ENCODE measurements at places on chromosomes 3 and 15.

DNA sequence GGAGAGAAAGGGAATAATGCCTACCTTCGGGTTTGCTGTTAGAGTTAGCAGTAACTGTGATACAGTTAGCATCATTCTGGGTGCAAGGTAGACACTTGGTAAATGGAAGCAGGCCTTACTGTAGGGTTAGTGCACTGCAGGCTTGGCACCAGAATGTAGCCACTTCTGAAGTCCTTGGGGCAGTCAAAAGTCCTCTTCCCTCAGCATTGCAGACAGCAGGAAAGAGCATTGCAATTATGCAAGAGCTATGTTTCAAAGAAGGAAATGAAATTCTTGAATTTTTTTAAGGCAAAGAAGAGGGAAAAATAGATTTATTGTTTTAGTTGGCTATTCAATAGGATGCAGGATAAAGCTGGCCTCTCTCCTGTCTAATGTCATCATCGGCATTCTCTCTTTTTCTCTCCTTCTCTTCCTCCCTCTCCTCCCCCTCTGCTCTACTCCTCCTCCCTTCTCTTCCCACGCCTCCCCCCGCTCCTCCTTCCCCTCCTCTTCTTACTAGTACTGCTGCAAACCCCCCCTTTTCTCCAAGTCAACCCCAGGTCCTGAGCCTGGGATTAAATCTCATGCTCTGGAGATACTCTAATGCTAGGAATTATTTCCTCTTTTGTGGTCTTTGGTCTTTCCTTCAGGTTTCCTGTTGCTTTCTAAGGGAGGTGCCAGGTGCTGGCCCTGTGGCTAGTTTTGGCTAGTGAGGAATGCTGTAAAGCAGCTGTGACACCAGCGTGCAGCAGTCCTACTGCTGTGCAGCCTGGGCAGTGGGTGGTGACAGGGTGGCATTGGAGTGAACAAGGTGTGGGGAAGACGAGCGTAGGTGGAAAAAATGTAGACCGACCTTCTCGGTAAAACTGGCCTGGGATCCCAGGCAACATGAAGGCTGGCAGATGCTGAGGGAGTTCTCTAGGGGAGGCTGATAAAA lies 21.7 kb downstream of the EEFSEC start:
- no peak for DNase-seq

GRCh38 chr3:61649381-61650170 lies 88.2 kb downstream of the PTPRG start:
- no peak for DNase-seq

DNA sequence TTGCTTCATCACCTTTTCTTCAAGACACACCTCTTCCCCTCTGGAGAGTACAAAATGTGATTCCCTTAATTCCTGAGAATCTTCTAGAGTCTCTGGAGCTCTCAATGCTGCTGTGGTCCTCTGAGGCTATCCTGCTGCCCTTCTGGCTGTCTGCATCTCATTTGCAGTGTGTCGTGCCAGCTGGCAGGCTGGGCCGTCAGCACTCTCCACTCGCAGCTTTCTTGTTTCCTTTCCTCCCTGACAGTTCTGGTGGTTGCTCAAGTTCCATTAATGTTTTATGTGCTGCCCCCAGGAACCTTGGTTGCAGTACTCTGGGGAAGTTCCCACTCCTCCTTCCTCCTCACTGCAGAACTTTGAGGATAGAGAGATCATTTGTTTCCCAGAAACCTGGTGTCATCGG lies 210.8 kb upstream of the ROPN1 start:
- no peak for DNase-seq

DNA sequence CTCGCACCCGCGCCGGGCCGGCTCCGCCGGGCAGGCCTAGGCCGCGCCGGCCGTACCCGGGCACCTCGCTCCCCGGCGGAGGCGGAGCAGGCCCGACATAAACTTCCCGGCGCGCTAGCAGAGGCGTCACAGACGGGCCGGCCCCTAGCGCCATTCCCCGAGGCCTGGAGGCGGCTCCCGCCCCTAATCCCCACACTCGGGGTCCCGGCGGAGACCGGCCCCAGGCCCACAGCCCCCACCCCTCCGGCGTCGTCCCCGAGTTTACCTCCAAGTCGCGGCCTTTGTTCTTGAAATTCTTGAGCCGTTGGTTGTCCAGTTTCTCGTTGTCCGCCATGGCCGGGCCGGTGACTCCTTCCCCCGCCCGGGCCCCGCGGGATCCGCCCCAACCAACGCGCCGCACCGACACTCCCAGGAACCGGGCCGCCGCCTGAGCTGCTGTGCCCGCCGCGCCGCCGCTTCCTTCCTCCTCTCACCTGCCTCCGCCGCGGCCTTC lies 376 bp downstream of the KPNA4 start:
- DNase-seq, result no peak
